ENCODE measurements at places on chromosomes 1 and 21.

- no peak for DNase-seq
These were observed 25.1 kb downstream of the WARS2 start for GRCh38 chr1:119115311-119115710.

- no peak for DNase-seq
These were observed 49.5 kb downstream of the FGGY start for GRCh38 chr1:59346429-59346828.

DNA sequence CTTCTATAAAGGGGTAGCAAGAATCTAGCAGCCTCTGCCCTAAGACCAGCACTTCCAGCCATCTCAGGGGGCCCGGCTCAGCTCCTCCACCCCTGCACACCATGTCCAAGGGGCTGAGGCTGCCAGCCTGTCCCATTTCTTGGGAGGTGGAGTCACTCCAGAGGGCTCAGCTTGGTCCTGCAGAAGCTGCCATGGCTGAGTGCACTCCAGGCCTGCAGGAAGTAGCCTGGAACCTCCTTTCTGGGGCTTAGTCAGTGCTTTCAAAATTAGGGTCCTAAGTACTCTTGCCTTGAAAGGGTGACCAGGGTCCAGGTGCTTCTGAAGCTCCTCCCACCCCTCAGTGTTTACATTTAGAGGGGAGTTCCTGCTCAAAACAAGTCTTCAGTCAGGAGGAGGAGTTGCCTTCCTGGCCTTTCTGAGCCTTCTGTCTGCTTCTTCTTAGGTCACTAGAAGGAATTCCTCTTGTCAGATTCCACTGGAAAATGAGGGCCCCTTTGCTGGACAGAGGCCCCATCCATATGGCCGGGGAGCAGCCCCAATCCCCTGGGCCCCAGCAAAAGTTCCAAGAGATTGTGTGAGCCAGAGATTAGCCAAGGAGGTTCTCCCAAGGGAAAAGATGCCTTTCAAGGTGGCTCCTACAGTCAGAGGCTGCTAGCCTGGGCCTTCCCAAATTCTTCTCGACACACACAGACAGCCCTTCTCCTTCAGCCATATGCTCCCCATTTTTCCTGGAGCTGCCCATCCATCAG is 128.1 kb upstream of the VAMP3 start:
- DNase-seq: no peak

DNA sequence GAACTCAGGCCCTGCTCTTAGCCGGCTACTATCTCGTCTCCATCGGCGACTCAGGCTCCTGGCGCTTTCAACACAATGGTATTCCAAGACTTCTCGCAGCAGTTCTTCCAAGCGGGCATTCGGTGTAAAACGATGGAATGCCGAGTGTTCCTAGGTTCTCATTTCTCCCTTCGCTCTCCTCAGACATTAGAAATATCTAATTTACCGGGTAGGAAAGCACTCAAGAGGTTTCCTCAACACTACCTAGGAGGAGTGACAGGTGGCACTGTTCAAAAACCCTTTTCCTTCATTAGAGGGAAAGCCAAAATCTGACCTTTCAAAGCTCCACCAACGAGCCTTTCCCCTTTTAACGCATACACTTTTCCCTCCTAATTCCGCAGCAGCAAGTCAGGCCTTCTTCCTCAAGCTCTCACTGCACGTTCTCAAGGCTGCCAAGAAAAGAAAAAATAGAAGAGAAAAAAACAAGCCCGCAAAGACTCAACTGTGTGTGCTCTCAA is 601 bp downstream of the UBE2G2 start:
- no peak for DNase-seq

DNA sequence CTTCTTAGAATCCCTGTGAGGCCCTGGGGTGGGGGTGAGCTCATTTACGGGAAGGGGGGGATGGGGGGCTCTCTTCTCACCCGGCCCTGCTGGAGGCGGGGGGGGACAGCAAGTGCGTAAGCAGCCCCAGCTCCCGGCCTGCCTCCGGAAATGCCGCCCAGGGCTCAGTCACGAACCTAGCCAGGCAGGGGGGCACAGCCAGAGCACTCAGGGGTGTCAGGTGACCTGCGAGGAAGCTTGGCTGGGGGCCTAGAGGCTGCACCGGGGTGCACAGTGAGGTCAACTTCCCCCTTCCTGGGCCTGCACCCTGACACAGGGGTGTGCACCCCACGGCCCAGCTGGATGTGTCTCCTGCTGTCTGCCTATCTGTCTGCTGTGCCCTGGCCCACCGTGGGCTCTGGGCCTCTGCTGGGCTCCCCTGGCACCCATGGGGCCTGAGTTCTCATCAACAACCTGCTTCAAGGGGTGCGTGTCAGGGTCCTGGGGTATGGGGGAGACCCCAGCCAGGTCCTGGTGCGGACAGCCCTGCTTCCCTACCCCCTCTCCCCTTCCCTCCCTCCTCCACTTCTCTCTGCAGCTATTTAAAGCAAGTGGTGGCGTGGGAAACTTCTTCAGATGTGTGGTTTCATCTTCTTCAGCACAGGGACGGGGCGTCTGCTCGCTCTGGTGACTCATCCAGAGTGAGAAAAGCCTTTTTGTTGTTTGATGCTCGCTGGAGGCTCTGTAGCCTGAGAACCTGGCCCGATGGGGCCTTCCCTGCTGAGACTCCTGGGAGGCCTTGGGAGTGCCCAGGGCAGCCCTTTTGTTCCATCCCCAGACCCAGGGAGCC is 92.5 kb upstream of the RUNX3 start:
- DNase-seq: no peak

DNA sequence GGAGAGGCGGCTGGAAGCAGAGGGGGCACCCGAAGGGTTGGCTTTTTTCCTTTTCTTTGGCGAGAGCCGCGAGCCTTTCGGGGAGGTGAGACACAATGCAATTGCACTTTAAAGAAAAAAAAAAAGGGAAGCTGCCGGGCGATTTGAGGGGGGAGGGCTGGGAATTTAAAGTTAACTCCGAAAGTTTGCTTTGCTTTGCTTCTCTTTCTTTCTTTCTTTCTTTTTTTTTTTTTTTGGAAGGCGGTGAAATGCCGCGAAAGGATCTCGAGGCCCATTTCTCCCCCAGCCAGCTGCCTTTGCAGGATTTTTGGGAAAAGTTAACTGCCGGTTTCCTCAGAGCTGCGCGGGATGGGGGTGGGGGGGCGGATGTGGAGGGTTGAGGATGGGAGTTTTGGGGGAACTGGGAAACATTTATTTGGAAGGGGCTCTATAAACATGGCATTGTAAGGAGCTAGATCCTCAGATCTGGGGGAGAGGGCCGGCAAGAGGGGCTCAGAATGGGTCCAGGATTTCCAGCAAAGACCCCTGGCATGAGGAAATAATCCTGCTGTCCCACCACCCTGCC is 997 bp downstream of the ZNF362 start:
- DNase-seq: no peak

GRCh38 chr1:61515096-61515495 is 209.8 kb downstream of the TM2D1 start:
- no peak for DNase-seq

DNA sequence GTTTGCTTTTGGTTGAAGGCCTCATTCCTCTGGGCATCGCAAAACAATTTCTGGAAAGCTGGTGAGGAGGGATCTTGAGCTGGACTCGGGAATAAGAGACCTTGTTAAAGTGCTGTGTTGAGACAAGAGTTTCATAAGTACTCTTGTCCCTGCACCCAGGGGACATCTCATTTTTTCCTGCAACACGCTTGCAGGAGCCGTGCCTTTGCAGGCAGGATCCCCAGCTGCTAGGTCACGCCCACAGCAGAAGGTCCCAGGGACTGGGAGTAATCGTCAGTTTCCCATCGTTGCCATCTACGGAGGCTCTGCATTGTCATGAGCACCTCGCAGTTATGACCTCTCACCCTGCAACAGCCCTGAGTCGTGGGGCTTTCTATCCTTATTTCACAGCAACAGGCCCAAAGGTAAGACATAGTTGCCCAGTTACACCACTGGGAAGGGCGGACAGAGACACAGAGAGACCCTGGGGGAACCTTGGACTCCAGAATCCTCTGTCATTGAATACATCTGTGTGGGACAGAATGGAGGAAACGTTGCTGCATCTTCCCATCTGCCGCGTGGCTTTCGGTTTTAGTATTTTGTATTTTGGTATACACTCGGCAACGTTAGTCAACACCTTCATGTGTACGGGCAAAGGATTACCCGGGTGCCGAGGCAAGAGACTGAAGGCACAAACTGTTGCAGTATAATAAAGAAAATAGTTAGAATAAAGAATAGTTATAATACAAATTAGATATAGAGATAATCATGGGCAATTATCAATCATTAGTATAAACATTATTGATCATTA is 60.4 kb upstream of the DMRTB1 start:
- DNase-seq: no peak

DNA sequence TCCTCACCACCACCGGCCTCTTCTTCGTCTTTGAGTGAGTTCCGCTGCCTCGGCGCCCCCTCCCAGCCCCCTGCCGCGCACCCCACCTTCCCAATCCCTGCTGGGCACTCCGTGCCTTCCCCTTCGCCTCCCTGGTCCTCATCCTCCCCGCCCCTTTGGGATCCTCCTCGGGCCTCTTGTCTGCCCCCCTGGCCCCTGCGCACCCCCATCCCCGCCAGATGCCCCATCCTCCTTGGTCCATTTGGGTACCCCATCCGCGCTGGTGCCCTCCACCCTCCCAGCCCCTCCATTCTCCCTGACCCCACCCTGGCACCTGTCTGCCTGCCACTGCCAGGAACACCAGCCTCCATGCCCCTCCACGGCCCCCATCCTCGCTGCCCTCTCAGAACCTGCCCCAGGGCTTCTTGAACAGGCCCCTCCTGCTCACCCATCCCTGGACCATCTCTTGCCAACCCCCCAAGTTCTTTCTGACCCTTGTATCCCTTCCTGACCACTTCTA is 667 bp downstream of the ZDHHC18 start:
- DNase-seq: no peak

- DNase-seq: no peak
These were observed 59.0 kb downstream of the SLC35A3 start for GRCh38 chr1:100028765-100029164.

GRCh38 chr1:198443365-198444233 is 96.9 kb downstream of the ATP6V1G3 start:
- DNase-seq: no peak

- DNase-seq: no peak
These were observed 10.2 kb downstream of the TRIM63 start for GRCh38 chr1:26057189-26057588.

- no peak for DNase-seq
These were observed 178.4 kb downstream of the USP25 start for GRCh38 chr21:15908187-15908586.

- no peak for DNase-seq
These were observed 36.4 kb upstream of the ADARB1 start for GRCh38 chr21:45037986-45038385.

DNA sequence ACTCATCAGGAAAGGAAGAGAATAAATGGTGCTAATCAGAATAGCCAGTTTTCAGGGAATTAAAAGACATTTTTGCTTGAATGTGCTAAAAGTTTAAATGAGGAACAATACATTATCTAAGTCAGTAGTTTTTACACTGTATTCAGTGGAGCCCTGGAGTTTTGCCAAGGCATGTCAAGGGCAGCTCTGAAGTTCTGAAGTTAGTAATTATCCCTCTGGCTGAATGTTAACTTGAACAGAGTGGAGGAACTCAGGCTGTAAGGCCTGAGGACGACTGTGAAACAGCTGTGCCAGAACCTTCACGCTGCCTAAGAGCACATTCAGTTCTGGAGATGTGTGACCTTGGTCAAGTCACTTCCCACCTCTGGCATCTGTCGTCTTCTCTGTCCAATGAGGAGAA is 68.1 kb downstream of the EDEM3 start:
- DNase-seq: no peak

GRCh38 chr21:32143241-32143939 is 135.5 kb downstream of the MIS18A start:
- no peak for DNase-seq

- no peak for DNase-seq
These were observed 55.6 kb downstream of the ZNF281 start for GRCh38 chr1:200354243-200354642.

- no peak for DNase-seq
These were observed 115.7 kb downstream of the LIPI start for GRCh38 chr21:14095056-14095455.

DNA sequence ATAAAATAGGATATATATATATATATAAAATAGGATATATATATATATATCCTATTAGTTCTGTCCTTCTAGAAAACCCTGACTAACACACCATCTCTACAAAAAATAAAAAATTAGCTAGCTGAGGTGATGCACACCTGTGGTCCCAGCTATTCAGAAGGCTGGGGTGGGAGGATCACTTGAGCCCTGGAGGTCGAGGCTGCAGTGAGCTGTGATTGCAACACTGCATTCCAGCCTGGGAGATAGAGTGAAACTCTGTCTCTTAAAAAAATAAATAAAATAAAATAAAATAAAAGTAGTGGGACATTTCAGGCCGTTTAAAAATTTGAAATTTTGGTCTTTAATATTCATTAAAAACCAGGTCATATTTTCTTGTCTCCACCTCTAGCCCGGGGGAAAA is 4.2 kb upstream of the RRP1 start:
- no peak for DNase-seq

Measured in NCI-H1930 (cell line).